Activated CD4-positive, alpha-beta T cell treated with anti-CD3 and anti-CD28 coated beads, Interleukin-2, Interleukin-4, amounts not matched to agents 100 ng/mL and 50 ng/mL, durations not matched to agents 16 hours and 8 hours (primary cell): ENCODE measurements at places on chromosomes 7 and 10.

DNA sequence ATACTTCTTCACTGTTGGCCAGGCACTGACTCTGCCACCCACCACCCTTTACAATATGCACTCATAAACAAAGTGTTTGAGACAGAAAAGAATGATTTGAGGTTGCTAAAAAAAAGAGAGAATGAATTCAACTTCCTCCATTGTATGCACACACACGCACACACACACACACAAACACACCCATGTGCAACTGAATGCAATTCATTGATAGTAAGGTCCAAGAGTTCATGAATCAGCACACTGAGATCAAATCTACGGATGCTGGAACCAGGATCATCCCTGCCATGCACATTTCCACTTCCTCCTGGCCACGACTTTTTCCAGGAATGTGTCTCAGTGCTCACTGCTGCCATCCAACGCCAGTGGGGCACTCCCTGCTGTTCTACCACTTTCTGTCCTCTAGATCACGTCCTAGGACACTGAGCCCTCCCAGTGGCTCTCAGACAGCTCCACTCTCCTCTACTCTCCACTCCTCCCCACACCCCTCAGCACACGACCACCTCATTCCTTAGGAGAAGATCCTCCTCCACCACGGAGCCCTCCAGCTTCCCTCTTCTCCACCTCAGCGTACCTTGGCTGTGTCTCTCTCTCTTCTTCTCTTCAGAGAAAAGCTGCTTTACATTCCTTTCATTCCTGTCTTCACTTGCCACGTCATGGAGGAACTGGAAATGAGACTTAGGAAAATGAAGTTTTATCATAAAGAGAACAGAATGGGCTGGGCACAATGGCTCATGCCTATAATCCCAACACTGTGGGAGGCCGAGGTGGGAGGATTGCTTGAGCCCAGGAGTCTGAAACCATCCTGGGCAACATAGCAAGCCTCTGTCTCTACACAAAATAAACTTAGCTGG lies 12.0 kb upstream of the TMEM213 start:
- no peak for DNase-seq

- DNase-seq: no peak
Observed at GRCh38 chr10:92747600-92747999, 57.8 kb downstream of the HHEX start.

- DNase-seq: no peak
Observed at GRCh38 chr10:21929070-21929469, 74.5 kb downstream of the DNAJC1 start.

GRCh38 chr10:59148701-59149100 lies 27.7 kb upstream of the PHYHIPL start:
- DNase-seq: no peak

GRCh38 chr7:30348083-30348560 lies 63.7 kb downstream of the ZNRF2 start:
- DNase-seq: peak; percentile 83

DNA sequence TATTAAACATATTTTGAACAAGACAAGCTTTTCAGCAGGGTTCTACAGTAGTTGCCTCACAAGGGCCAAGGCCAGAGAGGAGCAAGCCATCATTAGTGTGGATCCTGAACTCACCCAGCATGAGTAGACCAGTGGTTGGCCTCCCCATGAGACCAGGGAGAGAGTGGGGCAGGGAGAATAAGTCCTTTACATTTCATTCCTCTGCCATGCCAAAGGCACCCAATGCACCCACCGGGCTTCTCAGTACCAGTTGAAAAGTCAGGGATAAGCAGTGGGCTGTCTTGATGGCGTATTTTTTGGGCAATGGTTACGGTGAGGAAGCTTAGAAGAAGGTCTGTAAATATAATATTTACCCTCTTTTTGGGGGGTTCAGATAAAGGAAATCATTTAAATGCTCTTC lies 16.6 kb downstream of the CRTAC1 start:
- DNase-seq: no peak

DNA sequence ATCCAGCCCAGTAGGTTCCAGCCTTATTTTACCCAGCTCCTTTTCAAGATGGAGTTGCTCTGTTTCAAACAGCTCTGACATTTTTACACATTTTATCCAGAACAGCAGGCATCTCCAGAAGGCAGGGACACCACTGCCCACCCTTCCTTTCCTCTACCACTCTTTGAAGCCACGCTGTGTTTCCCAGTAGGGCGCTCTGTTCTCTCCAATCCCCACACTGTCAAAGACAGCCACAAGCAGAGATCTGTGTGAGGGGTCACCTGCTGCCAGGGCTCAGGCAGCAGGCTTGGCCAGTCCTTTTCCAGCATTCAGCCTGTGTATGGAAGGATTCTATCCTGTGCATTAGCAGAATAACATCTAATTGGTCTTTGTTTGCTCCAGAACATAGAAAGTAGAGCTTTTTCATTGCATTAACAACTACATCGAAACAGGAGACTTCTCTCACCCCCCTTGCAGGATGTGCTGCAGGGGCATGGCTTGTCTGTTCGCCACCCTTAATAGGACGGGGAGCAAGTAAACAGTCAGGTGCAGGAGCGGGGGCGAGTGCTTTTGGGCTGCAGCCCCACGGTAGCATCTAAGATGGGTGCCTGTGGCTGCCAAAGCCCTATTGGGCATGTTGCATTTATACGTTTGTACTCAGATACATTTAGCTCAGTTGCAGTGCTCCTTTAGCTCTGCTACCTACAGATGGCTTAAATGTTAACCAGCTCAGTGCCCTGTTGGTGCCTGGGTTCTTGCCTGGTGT lies 326.1 kb downstream of the GALNT17 start:
- no peak for DNase-seq

GRCh38 chr7:38211486-38211885 lies 33.4 kb downstream of the STARD3NL start:
- no peak for DNase-seq

DNA sequence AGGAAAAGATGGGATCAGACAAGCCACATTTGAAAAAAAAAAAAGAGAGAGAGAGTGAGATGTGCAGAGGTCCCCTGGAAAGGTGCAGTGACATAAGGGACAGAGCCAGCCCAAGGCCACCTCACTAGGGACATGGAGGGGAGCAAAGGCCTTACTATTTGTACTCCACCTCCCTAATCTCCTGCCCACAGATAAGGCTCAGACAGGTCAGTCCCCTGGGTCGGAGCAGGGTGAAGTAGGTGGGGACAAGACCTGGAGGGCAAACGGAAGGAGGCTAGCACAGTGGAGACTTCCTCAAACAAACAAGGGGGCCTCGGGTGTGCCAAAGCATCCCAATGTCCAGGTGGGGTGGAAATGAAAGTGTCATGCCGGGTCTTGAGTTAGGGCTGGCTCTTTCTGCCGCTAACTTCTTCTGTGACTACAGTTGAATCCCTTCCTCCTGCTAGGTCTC lies 7.0 kb downstream of the PRF1 start:
- DNase-seq: no peak

DNA sequence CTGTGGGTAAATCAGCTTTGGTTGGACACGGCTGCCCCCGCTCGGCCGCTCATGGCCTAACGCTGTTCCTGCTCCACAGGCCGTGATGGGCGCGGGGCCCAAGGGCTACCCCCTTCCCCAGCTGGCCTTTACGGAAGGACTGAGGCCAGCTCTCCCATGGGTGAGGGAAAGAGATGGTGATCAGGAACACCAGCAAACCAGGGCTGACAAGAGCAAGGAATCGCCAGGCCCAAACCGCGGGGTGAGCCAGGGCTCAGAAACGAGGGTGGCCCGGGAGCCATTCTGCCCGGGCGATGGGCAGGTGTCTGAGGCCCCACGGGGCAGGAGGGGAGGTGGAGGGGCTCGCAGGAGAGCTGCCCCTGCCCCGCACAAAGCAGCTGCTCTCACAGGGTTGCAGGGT lies 26.6 kb downstream of the GPER1 start:
- no peak for DNase-seq

- no peak for DNase-seq
Observed at GRCh38 chr7:66443946-66444345, 184.7 kb upstream of the KCTD7 start.

- DNase-seq: peak; percentile 42
Observed at GRCh38 chr10:100341953-100342626, 4.9 kb upstream of the SCD start.

GRCh38 chr7:38000272-38000671 lies 79.8 kb downstream of the EPDR1 start:
- no peak for DNase-seq

DNA sequence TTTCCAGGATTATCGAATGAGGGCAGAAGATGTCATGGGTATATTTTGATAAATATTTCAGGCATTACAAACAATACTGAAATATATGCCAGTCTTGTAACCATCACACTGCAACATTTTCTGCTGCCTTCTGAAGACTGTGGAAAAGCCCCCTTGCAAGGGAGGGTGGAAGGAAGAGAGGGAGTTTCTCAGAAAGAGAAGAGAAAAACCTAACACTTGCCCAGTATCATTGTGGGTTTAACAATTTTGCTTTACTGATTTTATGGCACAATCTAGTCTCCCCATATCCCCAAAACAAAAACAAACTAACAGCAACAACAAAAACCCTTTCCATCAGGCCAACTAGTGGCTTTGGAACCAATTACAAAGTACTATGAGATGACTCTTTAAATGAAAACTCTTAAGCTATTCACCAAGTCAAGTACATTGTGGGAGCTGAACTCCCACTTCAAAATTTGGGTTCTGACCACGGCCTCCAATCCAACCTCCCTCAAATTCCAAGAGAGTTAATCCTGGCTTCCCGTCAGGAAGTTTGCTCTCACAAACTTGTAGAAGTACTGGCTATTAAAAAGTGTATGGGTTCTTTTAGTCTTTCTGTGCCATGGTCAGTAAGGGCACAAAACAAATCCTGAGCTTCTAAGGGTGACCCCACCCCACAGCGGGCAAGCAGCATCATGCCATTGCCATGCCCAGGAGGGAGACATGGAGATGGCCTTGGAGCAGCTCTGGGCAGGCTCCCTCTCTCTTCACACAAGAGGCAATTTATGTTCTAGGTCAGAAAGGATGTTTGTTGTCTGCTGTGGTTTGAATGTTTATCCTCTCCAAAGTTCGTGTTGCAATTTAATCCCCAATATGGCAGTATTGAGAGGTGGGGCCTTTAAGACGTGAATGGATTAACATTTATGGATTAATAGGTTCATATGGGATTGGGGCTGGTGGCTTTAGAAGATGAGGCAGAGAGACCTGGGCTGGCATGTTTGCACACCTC lies 96.3 kb downstream of the JAZF1 start:
- DNase-seq: no peak

DNA sequence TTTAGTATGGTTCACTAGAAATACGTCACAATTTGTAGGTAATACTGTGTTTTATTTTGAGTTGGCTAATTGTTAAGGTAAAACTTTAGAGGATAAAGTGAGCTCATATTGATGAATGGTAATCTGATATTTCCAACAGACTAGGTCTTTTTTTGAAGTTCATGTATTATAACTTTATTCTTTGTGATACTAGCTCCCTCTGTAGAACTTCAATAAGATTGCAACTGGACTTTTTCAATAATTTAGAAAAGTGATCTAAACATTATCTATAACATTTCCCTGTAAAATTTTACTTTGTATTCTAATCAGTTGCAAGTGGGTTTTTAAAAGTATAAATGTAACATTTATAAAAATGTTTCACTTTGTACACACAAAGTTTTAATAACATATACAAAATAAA lies 83.5 kb downstream of the ADK start:
- no peak for DNase-seq

- no peak for DNase-seq
Observed at GRCh38 chr7:34837316-34837715, 179.3 kb downstream of the NPSR1 start.

DNA sequence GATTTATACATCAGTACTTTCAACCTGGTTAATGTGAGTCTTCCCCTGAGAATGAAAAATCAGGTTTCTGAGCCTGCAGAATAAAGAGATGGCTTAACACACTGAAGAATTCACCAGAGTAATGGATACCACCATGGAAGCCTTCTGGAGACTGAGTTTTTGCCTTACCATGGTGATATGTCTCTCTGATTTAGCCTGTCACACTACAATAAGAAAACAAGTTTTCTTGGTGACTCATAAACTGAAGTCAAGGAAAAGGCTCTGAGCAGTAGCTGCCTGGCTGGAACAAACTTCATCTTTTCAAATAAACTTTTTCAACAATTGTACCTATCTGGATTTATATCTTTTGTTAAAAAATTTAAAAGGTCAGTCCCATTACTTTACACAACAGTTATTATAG lies 229.0 kb downstream of the PRPF18 start:
- no peak for DNase-seq

- peak; percentile 28 for DNase-seq
Observed at GRCh38 chr10:23157691-23158369, 34.3 kb upstream of the PTF1A start.

DNA sequence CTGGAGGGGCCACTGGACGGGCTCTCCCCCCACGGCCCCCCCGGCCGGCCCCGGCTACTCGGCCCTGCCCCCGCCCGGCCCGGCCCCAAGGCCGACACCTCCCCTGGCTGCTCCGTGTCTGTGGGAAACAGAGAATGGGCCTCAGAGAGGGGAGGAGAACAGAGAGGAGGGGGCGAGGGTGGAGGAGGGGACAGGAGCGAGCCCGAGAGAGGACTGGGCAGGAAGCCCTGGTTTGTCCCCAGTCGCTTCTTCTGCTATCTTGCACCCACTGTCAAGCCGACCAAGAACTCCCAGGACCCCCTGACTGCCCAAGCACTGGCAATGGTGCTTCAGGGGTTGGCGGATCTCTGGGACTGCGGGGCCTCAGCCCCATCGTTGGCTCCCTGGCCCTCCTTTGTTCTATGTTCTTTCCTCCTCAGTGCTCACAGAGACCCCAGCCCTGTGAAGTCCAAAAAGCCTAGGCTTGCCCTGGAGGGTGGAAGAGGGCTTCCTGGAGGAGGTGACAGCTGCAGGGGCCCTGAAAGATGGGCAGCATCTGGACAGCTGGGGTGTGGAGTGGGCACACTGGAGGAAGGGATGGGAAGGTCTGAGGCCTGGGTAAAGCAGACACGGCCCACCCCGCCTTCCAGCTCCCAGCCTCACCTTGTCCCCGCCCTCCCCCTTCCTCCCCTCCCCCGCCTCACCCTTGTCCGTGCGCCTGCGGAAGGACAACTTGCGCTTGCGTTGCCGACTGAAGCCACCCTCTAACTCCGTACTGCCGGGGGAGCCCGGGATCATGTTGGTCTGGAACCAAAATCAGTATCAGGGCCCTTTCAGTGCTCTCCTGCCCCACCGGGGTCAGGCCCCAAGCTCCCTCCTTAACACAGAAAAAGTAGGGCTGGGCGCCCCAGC lies 30.1 kb downstream of the KCNH2 start:
- no peak for DNase-seq

DNA sequence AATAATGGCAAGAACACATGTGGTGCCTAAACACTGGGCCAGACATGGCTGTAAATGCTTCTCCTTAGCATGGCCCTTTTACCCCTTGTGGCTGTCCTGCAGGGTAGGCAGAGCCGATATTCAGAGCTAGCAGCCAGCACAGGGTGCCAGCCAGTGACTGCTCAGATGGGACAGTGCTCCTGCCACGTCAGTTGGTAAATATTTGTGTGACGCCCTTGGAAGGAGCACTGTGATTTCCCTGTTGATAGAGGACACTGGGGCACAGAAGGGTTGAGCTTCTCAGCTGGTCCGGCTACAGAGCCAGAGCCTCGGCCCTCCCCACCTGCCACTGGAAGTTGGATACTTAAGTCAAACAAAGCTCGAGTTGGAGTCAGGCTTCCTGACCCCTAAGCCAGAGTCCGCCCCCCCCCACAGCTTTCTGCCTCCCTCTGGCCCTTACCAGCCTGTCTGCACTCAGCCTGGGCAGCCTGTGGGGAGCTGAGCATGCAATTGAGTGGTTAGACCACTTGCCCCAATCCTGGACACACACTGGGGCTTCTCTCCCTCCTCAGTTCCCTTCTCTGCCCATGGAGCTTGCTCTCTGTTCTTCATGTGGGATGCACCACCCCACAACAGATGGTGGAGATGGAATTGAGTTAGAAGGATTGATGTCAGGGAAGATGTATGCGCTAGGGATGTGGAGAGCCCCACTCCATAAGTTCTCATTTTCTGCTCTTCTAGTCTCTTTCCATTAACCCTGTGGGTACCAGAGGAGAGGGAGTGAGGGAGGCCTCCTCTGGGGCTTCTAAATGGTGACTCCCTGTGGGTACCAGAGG lies 350.8 kb downstream of the PLXNA4 start:
- no peak for DNase-seq
